ENCODE measurements at places on chromosomes 7 and 10.

GRCh38 chr7:108511939-108512338 is 14.0 kb downstream of the PNPLA8 start:
- no peak for DNase-seq

DNA sequence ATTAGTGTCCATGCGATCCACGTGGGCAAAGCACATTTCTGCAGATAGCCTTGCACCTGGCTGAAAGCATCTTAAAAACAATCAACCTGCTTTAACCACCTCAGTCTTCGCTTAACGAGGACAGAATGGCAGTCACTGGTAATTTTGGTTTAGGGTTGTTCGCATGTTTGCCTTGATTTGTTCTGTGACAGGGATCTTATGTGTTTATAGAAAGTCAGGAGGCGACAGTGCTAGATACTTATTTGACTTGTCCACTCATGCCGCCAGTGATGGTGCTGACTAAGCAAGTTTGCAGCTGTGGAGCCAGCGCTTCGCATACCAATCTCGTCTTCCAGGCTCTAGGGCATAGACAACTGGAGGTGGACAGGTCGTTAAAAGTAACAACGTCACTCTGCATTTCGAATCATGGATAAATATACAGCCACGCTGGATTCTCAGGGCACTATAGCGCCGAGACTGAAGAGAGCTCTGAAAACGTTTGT is 1.2 kb upstream of the TMEM243 start:
- DNase-seq, result no peak

GRCh38 chr7:15577600-15577999 is 15.8 kb upstream of the AGMO start:
- DNase-seq, result no peak

- DNase-seq, result no peak
These were observed 63.2 kb upstream of the TMEM168 start for GRCh38 chr7:112853422-112853821.

- DNase-seq, result no peak
These were observed 112.4 kb downstream of the BICC1 start for GRCh38 chr10:58625070-58625469.

- DNase-seq, result no peak
These were observed 426 bp downstream of the SYPL1 start for GRCh38 chr7:106111655-106112117.

DNA sequence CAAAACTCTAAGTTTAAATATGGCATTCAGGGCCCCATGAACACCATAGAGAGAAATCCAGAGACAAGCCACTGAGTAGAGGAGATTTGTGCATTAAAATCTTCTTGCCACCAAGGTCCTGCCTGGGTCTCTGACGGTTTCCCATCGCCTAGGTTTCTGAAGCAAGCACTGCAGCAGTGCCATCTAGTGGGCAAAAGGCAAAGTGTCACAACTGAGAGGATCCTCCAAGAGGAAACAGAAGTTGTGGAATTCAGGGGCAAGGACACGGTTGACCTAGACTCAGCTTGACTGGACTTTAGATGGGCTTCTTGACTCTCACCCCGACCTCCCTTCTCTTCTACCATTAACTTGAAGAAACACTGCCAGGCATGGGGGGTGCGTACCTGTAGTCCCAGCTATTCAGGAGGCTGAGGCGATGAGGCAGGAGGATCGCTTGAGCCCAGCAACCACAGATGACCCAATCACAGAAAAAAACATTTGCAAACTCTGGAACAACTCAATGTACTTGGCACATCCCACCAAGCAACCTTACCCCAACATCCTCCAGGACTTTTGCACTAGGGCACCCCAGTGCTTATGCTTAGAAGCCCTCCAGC is 604.1 kb downstream of the GALNT17 start:
- no peak for DNase-seq

DNA sequence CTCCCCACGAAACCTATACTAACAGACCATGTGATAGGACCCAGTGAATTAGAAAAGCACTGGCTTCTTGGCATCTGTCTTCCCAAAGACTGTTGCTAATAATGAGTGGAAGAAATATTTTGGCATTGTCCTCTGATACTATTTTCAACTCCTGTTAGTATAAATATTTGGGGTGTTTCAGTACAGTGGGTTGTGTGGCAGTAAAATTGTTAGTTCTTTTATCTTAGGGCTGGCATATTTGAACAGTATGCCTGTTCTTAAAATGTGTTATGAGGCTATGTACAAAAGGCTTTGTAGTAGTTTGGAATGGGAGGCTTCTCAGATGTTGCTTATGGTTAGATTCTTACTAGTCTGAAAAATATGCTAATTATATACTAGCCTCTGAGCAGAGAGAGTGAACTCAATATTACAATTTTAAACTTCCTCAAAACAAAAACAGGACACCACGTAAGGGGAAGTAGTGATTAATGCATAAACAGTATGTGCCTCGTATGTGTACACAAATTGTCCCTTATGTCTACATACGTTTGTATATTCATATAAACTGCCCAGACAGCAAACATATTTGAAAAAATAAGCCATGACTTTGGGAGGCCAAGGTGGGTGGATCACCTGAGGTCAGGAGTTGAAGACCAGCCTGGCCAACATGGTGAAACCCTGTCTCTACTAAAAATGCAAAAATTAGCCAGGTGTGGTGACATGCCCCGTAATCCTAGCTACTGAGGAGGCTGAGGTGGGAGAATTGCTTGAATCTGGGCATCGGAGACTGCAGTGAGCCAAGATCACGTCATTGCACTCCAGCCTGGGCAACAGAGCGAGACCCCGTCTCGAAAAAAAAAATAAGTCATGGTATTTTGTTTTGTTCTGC is 115.4 kb downstream of the ARID5B start:
- no peak for DNase-seq

GRCh38 chr10:17188644-17189172 is 12.8 kb downstream of the TRDMT1 start:
- DNase-seq, result no peak

DNA sequence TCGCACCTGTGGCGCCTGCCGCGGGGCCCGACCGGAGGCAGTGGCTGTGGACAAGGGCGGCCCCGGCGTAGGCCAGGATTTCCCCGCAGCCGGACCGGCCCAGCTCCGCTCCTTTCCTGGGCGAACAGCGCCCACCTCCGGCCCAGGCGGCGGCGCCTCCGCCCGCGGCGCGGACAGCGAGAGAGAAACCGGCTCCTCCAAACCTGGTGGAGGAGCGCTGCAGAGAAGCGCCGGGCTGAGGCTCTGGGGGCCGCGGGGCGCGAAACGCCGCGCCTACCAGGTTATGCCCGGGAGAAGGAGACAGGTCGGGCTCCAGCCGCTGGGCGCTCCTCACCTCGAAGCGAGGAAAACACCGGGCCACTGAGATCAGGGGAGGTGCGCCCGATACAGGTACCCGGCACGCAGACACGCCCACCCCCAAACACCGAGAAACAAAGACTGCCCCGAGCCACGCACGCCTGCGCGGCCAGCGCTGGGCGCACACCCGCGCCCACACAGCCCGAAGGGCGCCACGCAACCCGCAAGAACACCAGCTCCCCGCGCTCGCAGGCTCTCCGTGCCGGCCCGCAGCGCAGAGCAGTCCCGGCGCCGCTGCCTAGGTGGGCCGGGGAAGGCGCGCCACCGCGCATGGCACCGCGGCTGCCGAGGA is 3.3 kb downstream of the GRID1 start:
- no peak for DNase-seq

DNA sequence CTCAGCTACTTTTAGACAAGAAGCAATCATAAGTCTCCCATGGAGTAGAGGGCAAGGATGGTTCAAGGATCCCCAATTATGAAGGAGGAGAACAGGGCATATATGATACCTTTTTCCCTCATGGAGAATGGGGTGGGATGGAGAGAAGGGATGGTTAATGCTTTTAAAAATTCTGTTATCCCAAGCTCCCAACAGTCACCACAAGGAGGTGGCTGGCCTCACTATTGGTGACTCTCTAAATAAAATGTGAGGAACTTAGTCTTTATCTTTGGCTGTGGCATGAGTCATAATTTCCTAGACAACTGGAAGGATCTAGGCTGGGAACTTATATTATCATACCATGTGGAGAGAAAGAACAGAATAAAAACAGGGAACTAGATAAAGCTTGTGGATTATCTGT is 297.0 kb downstream of the PHTF2 start:
- DNase-seq, result no peak

DNA sequence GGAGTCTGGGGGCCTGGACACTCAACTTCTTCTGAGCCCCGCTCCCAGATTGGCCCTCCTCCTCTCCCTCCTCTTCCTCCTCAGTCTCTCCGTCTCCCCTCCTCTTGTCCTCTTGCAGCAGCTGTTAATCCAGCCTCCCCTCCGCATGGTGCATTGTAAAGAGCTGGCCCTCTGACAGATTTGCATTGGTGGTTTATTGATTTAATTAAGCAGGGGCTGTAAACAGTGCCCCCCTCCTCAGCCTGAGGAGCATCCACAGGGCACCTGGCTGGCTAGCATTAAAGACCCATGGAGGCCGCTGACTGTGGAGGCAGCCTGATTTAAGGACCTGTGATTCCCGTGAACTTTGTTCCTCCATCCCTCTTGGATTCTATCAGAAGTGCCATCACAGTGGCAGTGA is 28.9 kb upstream of the PCBD1 start:
- no peak for DNase-seq

DNA sequence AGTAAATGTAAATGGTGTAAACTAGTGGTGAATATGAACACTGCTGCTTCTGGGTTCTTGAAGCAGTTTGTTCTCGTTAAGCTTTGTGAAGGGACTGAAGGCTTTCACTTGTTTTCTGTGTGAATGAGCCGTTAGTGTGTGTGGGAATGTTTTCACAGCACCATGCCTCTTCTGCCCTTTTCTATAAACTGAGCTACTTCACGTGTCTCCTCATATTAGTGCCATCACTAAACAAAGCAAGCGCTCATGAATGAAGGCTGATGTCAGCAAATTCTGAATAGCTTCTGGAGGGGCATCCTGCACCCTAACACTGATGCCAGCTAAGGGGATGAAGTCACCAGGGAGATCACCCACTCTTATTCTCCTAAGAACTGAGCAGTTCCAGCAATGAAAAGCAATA is 205.6 kb upstream of the ETV1 start:
- DNase-seq, result no peak

- no peak for DNase-seq
These were observed 600.6 kb downstream of the LRMDA start for GRCh38 chr10:76031769-76032699.

GRCh38 chr10:31808258-31809218 is 120.1 kb downstream of the ARHGAP12 start:
- no peak for DNase-seq

DNA sequence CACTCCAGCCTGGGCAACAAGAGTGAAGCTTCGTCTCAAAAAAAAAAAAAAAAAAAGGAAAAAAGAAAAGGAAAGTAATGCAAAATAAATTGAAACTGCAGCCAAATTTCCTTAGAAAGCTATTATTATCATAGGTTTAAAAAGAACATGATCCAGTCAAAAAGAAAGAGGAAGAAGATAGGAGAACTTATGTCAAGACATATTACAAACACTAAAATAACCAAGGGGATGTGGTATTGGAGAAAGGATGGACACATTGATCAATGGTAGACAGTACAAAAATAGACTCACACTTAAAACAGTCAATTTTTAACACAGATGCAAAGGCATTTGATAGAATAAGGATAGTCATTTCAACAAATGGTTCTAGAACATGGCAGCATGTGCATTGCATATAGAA is 27.3 kb upstream of the PFKP start:
- DNase-seq, result no peak

DNA sequence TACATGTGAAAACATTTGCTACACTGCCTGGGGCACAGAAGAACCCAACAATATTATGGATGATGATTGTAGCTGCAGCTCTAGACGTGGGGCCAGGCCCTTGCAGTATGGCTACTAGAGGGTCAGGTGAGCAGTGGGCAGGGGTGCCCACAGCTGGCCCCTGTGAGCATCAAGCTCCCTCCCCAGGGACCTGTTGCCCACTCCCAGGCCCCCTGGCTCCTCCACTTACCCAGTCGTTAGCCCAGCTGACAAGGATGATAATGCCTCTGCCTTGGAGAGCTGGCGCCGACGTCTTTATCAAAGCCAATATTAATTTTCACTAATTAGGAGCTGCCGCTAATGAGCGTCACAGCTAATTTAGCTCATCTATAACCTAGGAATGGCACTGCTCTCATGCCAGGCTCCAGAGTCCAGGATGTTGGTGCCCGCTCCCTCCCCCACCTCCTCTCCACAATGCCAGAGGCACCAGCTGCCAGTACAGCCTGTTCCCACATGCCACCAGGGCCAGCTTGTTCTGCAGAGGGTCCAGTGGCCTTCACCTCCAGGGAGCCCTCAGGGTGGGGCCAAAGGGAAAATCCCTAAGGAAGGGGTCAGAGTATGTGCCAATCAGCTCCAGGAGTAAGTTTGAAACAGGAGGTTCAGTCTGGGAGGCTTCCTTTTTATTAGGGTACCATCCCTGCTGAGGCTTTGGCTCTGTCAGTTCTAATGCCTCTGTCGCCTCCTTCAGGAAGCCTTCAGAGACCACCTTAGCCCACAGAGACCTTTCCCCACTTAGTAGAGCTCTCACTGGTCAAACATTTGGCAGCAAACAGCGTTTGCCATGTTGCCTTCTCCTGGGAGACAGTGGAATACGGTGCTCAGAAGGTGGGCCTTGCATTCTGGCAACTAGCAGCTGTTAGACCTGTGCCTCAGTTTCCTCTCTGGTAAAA is 77.2 kb downstream of the CDH23 start:
- no peak for DNase-seq

- DNase-seq, result no peak
These were observed 213.0 kb downstream of the ABCA13 start for GRCh38 chr7:48384180-48384752.

DNA sequence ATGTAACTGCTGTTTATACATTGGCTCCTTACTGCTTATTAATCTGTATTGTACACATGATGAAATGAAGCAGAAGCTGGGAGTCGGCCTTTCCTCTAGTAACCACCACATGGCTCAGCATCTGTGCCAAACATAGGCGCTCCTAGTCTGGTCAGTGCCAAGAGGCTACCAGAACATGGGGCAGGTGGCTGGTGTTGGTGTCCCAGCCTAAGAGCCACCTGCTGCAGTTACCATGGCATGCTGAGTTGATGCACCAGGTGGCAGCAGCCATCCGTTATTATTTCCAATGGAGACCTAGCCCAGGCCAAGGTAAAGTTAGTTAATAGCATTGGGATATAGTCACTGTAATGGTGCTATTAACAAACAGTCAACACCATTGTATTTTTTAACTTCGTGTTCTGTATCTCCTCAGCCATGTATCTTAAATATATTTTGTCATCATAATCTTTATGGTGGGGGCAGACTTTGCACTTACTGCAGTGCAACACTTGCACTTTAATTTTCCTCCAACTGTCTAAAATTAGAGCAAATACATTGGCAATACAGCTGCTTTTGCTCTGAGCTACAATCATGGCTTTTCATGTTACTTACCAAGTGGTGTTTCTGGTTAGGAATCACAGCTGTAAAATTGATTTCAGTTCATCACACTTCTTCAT is 33.1 kb downstream of the HBP1 start:
- no peak for DNase-seq

DNA sequence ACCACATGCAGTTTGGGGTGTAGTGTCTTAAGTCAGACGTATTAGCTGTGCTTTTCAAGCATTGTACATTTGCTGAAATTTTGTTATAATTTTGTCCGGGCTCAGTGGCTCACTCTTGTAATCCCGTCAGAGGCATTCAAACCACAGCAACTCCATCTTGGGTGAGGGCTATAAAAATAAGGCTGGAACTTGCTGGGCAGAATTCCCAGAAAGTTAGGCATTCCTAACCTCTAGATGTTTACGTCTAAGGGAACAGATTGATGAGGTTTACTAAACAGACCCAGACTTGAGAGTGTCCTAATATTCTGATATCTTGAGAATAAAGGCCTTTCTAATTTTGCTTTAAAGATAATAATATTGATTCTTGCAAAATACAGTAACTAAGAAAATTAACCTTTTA is 957.8 kb downstream of the NXPH1 start:
- DNase-seq, result no peak

GRCh38 chr7:72222136-72222535 is 190.0 kb downstream of the CALN1 start:
- DNase-seq, result no peak

- DNase-seq, result no peak
These were observed 38.1 kb downstream of the USP54 start for GRCh38 chr10:73552819-73553715.
